Endodermal cell (in vitro differentiated cells): ENCODE measurements at places on chromosomes 13 and 19. TPM values are rescaled to one million over a fixed set of nuclear protein-coding genes. Genes with fewer than 3 reads are reported as not detected.
A peak's percentile ranks its signal among the peaks of the same experiment; 100 is the strongest.

Gene CFD
- 0.66 and 1.1 TPM in 2 replicates for total RNA-seq

Gene OR7A5
- not detected in 2 replicates for total RNA-seq

DNA sequence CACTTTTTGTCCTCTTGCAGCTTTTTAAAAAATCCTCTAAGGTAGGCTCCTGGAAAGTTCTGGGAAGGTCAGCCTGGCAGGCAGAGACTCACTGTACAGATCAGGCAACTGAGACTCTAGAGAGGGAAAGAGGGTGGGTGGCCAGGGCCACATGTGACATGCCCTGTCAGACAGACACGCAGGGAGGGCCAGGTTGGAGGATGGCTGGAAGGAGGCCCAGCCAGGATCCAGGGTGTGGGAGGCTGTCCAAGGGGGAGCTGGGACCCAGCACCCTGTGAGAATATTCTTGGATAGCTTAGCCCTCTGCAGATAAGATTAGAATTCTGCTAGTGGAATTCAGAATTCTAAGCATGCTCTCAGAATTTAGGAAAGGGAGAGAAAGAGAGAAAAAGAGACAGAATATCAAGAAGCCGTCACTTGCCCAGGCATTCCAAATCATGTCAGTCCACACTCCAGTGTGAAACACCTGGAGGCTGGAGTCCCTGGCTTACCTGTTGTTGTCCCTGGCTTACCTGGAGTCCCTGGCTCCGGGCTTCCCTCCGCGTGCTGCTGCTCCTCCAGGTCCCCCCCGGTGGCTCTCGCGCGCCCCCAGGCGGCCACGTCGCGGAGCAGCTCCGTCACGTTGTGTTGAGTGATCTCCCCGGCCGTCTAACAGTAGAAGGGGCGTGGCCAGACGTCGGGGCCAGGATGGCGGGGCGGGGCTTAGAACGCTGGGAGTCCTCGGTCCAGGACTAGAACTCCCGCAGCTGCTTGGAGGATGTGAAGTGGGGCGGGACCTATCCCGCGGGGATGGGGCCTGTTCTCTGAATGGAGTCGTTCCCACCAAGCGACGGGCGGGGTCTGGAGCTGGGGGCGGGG is 2.8 kb upstream of the TNNI3 start:
- no peaks in the 10 kb centered on the region for H3K36me3 ChIP-seq
- DNase-seq = peak; percentile 99
- H3K27me3 ChIP-seq = no peaks in the 10 kb centered on the region
- H3K27ac ChIP-seq = no peak overlapping the region
- H3K4me1 ChIP-seq = no peaks in the 10 kb centered on the region
- no peak overlapping the region for H3K4me3 ChIP-seq

DNA sequence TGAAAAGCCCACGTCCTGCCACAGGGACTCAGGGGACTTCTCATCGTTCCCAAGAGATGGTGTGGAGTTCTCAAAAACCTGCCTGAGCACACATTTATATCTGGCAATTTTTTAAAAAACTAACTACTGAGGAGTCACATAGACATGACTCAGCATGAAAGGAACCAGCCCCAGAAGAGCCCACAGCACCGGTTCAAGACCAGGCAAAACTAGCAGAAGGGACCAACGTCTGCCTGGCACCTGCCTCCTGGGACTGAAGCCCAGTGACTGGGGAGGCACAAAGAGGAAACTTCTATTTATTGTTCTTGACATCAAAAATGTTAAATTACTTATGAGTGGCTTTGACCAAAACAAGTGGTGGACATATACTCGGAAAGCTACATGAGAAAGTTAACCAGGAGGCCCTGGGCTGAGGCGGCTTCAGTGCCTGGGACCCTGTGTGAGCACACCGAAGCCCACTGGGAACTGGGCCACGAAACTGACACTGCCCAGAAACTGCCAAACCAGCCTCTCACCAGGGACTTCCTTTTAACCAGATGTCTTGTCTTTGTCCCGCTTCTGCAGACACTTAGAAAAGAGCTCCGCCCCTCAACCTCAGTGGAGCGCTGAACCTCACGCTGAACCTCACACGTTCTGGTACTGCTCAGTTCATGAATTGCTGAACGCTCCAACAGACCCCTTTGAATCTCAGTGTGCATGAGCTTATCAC is 25.7 kb downstream of the C13orf46 start:
- H3K4me3 ChIP-seq = no peak overlapping the region
- no peak for DNase-seq
- H3K27ac ChIP-seq = no peak overlapping the region
- peaks cover 5% of the 10 kb centered on the region for H3K27me3 ChIP-seq

GRCh38 chr13:89217813-89218212 is 1546.6 kb downstream of the SLITRK5 start:
- no peaks in the 10 kb centered on the region for H3K4me1 ChIP-seq
- no peaks in the 10 kb centered on the region for H3K36me3 ChIP-seq
- DNase-seq = no peak
- no peak overlapping the region for H3K27ac ChIP-seq

- no peak for DNase-seq
- H3K27me3 ChIP-seq = peaks cover 35% of the 10 kb centered on the region
- no peak overlapping the region for H3K27ac ChIP-seq
- no peak overlapping the region for H3K4me3 ChIP-seq
- H3K36me3 ChIP-seq = no peaks in the 10 kb centered on the region
These were observed 16.0 kb downstream of the TM6SF2 start for GRCh38 chr19:19257137-19257536.

DNA sequence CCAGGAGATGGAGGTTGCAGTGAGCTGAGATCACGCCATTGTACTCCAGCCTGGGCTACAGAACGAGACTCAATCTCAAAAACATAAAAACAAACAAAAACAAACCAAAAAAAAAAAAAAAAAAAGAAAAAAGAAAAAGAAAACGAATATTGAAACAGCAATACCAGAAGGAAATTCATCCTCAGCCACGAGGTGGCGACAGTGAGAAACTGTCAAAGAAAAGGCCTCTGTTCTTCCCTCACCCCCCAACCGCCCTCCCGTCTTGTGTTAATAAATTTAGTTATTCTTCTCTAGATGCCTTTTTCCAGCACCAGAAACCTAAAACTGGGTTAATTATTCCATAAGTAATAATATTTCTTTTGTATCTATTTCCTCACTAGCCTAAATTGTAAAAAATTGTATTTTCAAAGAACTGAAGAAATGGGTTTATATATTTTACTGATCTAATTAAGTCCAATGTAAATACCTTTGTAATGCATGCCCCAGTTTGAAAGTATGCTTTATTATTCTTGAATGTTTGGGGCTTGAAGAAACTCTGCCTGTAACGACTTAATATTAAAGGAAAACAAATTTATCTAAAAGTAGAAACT is 38.6 kb downstream of the LIG4 start:
- no peaks in the 10 kb centered on the region for H3K4me1 ChIP-seq
- no peak overlapping the region for H3K27ac ChIP-seq
- H3K36me3 ChIP-seq = no peaks in the 10 kb centered on the region
- peak; percentile 85 for DNase-seq
- no peak overlapping the region for H3K4me3 ChIP-seq
